ENCODE measurements at places on chromosomes 16 and 17. TPM values are rescaled to one million over a fixed set of nuclear protein-coding genes. Genes with fewer than 3 reads are reported as not detected.

ALOX12B gene
- total RNA-seq = not detected

KRT12 gene
- total RNA-seq = not detected

CRYBA1 gene
- not detected for total RNA-seq

CHP2 gene
- not detected for total RNA-seq

TNFRSF13B gene
- total RNA-seq = not detected

MON1B gene
- total RNA-seq = 5.9 TPM

FOXL1 gene
- 24.1 TPM for total RNA-seq

CRHR1 gene
- total RNA-seq = not detected

CBFA2T3 gene
- under 0.01 TPM for total RNA-seq

TVP23A gene
- 0.26 TPM for total RNA-seq

GRCh38 chr17:82483836-82484235, 25.3 kb downstream of the NARF start:
- DNase-seq = no peak

DNA sequence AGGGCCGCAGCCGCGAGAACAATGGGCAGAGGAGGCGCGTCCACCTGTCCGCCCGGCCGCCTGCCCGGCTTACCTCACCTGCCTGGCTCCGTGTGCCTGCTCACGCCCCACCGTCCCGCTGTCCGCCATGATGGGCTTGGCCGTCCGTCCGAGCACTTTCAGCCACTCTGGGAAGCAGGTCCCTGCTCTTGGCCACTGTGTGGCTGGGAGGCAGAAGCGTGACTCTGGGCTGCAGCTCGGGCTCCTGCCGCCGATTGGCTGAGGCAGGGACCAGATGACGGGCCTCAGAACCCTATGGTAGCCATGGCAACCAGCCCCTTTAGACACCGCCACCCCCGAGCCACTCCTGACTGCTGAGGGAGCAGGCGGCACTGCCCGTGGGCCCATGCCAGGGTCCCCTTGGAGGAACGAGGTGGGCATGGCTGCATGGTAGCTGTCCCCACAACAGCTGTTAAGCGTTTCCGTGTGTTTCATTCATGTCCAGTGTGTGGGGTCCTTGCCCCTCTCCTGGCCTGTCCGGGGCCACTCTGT, 8.9 kb upstream of the AXIN1 start:
- DNase-seq = no peak

GRCh38 chr16:46736695-46737094, 11.4 kb downstream of the MYLK3 start:
- no peak for DNase-seq

- DNase-seq = no peak
Observed at GRCh38 chr16:88686062-88686438, 257 bp downstream of the SNAI3 start.

DNA sequence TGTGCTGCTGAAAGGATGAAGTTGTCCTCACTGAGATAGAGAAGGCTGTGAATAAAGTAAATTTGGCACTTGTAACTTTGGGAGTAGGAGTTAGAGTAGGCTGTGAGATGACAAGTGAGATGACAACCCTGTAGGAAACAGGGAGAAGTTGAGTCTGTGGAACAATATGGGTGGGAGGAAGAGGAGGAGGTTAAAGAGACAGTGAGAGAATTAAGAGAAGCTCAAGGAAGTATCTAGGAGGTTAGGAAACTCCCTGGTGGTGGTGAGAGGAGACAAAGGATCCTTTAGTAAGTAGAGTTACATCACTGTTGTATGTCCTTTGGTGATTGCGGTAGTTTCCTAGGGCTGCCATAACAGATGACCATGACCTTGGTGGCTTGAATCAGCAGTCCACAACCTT, 10.7 kb upstream of the HSD17B2 start:
- no peak for DNase-seq

- peak; percentile 77 for DNase-seq
Observed at GRCh38 chr16:57039148-57039812, 49.9 kb downstream of the NLRC5 start.

GRCh38 chr17:32311028-32311536, 30.9 kb downstream of the C17orf75 start:
- no peak for DNase-seq

DNA sequence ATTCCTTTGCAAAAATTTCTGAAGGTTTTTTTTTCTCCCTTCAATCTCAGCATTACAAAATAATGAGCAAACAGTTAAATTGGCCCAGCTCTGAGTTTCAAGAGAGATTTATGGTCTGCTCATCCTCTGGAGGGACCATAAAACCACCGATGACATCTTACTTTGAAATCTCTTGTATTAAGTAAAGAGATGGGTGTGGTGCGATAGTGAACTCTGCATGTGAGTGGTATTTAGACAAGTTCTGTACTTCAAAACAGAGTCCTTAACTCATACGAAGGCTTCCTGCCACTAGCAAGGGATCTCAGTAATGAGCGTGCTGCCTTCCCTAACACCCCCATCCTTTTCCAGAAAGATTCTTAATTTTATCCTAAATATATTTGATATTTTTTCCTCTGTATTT, 2.1 kb downstream of the FAM20A start:
- DNase-seq = no peak

DNA sequence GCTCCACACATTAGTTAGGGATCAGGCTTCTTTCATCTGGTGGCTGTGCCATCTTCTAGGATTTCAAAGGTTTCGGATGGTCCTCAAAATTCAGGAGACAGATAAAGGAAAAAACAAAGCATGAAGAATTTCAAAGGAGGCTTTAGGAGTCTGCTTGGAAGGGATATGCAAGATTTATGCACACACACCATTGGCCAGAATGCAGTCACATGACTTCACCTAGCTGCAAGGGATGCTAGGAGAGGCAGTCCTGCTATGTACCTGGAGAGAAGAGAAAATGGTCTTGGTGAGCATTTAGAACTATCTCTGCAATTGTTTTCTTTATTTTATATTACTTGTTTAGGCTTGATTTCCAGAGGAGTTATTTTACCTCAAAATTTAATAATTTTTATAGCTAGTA, 174.6 kb downstream of the PCTP start:
- DNase-seq = no peak

DNA sequence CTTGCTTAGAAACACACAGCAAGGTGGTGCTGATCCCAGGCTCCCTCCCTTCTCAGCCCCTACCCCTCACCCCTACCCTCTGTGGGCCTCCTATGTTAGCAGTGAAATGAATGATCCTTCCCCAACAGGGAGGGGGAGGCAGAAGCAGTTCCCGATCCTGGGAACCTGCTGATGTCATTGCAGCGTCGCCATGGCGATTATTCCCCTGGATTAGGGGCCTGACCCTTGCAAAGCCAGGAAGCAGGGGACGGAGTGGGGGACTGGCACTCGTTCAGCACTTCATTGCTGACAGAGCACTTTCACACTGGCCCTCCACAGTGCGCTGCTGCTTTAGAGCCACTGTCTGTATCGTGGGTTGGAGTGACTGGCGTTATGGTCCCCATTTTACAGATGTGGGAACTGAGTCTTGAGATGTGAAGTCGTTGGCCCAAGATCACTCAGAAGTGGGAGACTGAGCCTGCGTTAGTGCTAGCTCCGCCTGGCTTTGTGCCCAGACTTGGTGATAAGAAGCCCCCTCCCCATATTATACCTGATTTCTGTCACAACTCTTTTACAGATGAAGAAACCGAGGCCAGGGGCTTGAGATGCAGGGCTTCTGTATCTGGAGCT, 26.6 kb downstream of the LASP1 start:
- no peak for DNase-seq

GRCh38 chr16:85370881-85371651, 242.1 kb upstream of the GSE1 start:
- peak; percentile 36 for DNase-seq

- peak; percentile 37 for DNase-seq
Observed at GRCh38 chr17:33292201-33292980, 704 bp downstream of the ASIC2 start.

GRCh38 chr16:4204521-4204920, 37.4 kb downstream of the SRL start:
- DNase-seq = no peak

GRCh38 chr17:39979016-39979670, 1.5 kb upstream of the PSMD3 start:
- DNase-seq = peak; percentile 97

DNA sequence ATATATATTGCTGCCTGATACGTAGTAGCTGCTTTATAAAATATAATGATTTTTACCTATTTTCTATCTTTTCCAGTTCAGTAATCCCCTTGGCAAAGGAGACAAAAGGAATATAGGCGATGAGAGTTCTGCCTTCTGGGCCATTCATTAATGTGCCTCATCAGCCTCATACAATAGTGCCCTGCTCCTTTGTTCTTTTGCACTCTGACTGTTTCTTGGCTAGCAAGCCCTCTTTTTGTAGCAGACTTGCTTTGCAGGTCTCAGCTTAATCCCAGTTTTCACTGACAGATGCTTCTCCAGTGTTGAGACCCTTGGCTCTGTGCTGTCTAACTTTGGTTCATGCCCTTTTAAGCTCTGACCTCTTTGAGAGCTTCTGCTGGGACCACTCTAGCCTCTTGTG, 10.4 kb downstream of the HSD17B2 start:
- DNase-seq = peak; percentile 31

DNA sequence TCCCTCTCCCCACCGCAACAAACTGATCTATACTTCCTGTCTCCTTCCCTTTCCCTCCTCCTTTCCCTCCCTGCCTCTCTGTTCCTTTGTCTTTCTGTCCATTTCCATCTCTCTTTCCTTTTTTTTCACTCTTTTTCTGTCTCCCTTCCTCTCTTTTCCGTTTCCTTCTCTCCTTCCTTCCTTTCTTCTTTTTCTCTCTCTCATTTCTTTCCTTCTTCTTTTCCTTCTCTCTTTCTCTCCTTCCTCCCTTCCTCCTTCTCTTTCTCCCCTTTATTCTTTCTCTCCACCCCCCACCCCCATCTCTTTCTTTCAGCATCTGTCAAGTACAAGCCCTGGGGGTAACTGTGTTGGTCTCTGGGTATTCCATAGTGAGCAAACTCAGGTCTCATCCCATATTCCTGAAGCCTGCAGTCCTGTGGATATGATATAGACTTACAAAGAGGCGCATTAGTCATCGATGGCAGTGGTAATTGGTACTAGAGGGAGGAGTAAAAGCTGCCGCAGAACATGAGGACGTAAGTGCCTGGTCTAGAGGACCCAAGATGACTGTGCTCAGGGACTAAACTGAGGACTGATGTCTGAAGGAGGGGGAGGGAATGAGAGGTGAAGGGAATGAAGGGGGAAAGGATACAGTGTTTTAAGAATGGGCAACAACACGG, 50.4 kb downstream of the VAT1L start:
- no peak for DNase-seq
